NCI-H226 (cell line): ENCODE measurements at places on chromosomes 13 and 19.

DNA sequence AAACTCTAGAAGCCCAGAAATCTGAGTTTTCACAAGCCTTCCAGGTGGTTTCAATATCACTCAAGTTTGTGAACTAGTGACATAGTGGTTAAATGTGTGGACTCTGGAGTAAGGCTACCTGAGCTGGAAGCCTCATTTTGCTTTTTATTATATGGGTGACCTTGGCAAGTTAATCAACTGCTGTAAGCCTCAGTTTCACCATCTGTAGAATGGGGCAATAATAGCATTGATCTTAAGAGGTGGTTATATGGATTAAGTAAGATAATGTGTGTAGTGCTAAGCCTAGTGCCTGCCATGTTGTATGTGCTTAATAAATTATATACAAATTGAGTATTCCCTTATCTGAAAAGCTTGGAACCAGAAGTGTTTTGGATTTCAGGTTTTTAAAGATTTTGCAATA lies 65.5 kb upstream of the SIAH3 start:
- DNase-seq = no peak

DNA sequence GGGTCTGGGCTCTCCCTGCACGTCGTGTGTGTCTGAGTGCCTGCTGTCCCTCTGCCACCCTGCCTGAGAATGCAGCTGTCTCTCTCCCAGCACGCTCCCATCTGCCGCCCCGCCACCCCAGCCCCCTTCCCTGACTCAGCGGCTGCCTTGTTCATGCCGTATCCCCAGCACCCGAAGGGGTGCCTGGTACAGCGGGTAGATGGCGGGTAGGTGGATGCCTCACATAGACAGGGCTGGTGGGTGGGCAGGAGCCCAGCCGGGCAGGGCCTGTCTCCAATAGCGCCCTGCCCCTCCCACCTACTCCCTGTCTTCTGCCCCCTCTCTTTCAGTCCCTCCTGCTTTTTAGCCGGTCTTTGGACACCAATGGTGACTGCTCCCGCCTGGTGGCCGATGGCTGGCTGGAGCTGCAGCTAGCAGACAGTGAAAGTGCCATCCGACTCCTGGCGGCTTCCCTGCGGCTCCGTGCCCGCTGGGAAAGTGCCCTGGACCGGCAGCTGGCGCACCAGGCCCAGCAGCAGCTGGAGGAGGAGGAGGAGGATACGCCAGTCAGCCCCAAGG lies 30.3 kb downstream of the DHX34 start:
- DNase-seq = no peak

- no peak for DNase-seq
These were observed 1180.1 kb upstream of the ATXN8OS start for GRCh38 chr13:68927387-68928026.

DNA sequence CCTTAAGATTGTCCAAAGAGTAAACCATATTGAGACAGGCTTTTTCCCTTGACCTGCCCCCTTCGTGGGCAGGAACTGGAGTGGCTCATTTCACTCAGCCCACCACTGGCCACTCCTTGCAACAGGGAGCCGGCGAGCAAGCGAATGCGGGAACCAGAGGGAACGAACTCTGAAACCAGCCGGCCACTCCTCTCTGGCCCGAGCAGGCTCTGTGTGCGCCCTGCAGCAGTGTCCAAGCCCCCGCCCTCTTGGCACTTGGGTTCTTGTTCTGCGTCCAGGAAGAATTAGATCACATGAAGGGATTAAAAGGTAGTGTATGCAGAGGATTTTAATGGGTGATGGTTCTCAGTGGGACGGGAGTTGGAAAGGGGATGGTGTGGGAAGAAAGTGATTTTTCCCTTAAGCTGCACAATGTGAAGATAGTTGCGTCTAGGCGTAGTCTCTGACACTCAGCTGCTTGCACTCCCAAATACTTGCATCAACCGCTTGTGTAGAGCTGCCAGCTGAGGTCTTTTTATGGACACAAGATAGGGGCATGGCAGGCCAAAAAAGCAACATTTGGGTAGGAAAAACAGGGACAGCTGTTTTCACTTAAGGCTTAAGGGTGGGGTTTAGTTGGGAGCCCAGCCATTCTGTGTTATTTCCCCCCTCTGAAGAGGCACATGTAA lies 1209.7 kb upstream of the PCDH20 start:
- DNase-seq = no peak

DNA sequence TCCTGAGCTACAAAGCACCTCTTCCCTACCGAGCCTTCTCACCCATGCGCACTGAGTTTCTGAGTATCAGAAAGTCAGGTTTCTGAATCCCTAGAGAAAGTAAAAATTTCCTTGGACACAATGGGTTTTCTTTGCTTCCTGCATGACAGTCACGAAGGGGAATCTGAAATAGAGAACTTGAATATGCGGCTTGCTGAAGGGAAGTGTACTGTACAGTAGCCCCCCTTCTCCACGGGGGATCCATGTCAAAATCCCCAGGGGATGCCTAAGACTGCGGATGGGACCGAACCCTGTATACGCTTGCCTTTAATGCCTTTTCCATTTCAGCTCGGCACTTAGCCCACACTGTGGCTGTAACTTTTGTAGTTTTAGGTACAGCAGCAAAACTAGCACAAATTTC lies 107.9 kb downstream of the GGACT start:
- DNase-seq = no peak

DNA sequence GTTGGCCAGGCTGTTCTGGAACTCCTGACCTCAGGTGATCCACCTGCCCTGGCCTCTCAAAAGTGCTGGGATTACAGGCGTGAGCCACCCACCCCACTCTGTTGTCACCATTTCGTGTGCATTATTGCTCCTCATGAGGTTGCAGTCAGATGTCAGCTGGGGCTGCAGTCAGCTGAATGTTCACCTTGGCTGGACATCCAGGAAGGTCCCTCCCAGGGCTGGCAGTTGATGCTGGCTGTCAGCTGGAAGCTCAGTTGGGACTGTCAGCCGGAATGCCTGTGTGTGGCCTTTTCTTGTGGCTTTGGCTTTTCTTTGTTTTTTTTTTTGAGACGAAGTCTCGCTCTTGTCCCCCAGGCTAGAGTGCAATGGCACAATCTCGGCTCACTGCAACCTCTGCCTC lies 6.6 kb downstream of the MEGF8 start:
- DNase-seq = no peak

DNA sequence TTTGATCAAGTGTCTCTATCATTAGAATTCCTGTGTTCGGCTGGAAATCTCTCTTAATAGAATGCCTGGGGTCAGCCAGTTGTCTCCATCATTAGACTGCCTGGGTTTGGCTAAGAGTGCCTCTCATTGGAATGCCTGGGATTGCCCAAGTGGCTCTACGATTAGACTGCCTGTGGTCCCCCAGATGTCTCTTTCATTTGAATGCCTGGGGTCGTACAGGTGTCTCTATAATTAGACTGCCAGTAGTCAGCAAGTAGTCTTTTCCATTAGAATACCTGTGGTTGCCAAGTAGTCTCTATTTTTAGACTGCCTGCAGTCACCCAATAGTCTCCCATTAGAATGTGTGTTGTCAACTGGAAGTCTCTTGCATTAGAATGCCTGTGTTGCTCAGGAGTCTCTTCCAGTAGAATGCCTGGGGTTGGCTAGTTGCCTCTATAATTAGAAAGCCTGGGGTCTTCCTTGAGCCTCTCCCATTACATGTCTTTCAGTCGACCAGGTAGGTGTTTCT lies 1523.2 kb downstream of the UQCRFS1 start:
- no peak for DNase-seq

DNA sequence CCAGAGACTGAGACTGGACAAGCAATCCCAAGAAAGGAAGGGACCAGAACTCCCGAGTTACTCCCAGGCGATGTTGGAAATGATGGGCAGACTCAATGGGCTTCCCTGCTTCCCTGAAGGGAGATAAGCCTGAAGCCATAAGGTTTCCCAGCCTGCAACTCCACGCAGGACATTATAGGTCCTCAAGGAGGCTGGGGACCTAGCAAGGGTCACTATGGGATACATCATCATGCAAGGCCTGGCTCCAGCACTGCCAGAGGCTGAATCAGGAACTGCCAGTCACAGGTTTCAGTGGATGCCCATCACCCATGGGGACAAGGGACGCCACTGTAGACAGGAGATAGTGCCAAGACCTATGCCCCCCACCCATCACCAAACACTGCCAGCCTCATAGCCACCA lies 338.7 kb downstream of the IRS2 start:
- no peak for DNase-seq

DNA sequence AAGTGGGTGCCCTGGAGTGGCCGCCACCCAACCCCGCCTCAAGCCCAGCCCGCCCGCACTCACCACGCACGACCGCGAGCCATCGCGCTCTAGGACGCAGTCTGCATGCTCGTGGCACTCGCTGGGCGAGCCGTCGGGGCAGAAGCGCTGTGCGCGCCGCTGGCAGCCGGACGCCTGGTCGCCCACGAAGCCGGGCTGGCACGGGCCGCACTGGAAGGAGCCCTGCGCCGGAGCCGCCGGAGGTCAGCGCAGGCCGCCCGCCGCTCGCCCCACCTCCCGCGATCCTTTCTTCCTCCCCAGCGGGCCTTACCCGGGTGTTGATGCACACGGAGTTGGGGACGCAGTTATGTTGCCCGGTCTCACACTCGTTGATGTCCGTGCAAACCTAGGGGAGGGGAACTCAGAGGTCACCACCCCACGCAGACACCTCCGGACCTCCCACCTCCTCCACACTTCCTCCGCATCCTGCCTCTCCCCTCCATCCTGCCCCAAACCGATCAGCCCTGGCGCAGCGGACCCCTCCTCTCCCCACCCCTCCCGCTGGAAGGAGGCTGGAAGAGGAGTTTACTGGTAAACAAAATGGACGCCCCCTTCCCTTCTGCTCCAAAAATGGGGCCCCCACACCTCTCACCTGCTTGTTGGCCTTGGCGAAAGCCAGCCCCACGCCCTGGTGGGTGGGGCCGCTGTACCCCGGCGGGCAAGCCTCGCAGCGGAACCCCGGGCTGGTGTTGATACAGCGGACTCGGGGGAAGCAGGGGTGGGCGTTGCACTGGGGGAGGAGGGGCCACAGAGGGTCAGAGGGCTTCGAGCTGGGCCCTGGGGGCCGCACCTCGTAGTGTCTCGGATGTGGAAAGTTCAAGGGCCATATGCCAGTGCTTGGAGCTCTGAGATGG lies 2.3 kb downstream of the COMP start:
- no peak for DNase-seq

- DNase-seq = peak; percentile 48
These were observed 105.4 kb upstream of the MBNL2 start for GRCh38 chr13:97116754-97117153.

- DNase-seq = no peak
These were observed 338.6 kb upstream of the TMTC4 start for GRCh38 chr13:101013245-101013644.

DNA sequence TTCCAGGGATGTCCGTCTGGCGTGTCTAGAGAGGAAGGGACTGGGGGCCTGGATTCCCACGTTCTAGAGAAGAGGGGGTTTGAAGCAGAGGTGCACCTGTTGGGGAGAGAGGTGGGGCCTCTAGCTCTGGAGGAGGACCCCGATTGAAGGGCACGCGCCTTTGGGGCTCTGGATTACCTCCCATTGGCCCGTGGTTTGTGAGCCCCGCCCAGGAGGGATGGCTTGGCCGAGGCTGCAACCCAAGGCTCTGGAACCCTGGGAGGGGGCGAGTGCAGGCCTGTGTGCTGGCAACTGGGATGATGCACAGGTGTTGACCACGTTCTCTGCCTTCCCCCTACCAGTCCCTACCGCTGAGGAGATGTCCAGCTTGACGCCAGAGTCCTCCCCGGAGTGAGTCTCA lies 20.2 kb downstream of the TMEM150B start:
- DNase-seq = no peak
